NCI-H1694 (cell line): ENCODE measurements at places on chromosomes 4 and X.

DNA sequence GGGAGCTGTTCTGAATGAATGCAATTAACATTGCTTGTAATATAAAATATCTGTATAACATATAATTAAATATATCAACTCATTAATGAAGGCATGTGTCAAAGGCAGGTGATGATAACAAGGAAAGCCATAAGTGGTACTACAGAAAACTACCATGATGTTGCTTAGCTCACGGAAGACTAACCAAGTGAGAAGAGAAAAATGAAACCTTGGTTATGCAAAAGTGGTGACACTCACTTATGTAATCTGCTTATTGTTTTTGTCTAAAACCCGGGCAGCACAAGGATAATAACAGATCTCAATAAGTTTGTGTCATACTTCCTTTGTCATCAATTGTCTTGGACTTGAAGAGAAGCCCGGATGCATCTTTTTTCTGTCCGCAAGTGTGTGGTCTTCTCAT is 156.4 kb downstream of the HS6ST2 start:
- no peak for DNase-seq

GRCh38 chrX:110302975-110303374 is 14.9 kb downstream of the AMMECR1 start:
- DNase-seq = no peak

GRCh38 chrX:11427453-11428071 is 134.3 kb downstream of the AMELX start:
- DNase-seq = no peak

DNA sequence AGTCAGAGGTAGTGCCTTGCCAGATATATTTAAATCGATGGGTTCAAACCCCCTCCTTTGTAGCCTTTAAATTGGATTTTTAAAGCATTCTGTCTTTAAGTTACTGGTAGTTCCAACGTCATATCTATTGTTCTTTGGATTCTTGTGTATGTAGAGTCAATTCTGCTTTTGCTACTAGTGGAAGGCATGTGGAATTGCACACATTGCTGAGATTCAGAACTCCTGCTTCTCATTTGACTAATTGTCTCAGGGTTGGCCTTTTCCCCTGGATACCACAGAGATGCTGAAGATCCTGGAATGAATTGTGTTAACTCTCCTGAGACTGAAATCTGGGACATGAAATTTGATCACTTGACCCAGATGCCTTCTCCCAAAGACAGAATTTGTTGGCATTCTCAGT is 328.3 kb upstream of the RPS6KA3 start:
- DNase-seq = no peak

DNA sequence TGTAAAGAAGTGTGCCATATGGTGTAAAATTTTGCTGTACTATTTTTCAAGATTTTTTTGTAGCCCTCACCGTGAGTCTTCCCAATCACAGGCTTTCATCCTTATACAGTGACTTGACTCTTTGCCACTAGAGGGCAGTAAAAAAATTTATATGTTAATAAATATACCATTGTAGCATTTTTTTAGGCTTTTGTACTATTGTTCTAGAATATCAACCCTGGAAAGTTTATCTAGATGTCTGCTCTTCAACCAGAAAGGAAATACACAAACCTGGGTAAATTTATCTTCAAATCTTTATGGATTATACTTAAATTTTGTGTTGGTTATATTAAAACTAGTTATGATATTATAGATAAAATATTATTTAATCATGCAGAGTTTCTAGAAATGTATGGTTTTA is 235.3 kb downstream of the TENM3 start:
- DNase-seq = peak; percentile 74

DNA sequence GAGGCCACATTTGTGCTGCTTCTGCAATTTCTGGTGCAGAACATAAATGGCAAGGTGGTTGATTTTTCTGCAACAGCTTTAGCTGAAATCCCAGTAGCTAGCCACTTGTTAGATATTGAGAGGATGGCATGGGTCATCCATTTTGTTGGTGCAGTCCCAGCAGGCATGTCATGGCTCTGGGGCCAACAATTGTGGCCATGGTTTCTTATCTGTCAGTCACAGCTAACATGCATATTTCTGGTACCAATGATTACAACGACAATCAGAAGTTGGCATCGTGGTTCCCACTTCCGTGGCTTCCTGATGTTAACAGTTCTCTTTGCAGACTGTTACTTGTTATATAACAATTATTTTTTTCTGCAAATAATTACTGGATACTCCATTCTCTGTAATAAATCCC is 42.8 kb upstream of the PRKG2 start:
- DNase-seq = no peak

DNA sequence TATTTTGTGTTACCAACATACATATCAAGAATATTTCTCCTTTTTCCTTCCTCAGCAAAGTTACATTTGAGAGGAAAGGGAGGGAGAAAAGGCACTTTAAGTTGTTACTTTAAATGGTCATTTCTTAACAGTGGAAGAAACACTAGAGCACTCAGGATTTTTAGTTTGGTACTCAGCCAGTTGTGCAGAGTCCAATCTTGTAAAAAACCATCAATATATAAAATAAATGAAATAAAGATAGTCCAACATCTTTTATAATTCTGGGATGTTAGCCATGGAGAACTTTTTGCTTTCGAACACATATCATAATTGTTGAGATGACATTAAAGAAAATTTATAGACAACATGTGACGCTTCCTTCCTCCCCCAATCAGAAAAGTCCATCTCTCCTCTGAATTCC is 253.8 kb downstream of the QDPR start:
- DNase-seq = no peak

DNA sequence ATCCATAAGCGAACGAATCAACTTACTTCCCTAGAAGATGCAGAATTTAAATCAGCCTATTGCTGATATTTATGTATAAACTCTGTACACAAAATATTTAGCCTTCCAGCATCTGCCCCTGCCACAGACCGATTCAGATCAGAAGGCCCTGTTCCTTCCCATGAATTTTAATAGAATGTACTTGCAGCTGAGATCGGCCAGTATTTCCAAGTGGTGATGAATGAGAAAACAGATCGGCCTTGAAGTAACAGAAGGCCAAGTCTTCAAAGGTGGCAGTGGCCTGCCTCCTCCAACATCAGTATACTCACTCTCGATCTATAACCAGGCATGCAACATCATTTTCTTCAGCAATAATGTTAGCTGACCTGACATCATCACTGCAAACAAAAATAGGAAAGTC is 66.4 kb downstream of the PRKG2 start:
- no peak for DNase-seq

DNA sequence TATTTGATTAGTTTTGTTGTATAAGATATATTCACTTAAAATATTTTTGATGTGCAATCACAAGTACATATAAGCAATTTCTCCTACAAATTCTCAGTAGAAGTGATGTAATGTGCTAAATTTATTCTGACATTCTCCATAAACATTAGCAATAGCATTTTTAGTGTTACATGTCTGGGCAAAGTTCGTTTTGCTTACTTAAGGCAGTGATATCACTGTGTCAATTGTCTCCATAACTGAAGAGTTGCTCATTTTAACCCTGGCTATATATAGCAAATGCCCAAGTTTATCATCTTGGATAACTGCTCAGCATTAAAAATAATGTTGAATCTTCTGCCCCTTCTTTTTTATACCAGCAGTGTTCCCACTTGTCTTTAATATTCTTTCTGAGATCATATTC is 340.0 kb upstream of the NDST4 start:
- no peak for DNase-seq

- no peak for DNase-seq
These were observed 2.4 kb downstream of the CXCR3 start for GRCh38 chrX:71615954-71616353.

- DNase-seq = no peak
These were observed 51.2 kb upstream of the C1QTNF7 start for GRCh38 chr4:15376594-15376993.

DNA sequence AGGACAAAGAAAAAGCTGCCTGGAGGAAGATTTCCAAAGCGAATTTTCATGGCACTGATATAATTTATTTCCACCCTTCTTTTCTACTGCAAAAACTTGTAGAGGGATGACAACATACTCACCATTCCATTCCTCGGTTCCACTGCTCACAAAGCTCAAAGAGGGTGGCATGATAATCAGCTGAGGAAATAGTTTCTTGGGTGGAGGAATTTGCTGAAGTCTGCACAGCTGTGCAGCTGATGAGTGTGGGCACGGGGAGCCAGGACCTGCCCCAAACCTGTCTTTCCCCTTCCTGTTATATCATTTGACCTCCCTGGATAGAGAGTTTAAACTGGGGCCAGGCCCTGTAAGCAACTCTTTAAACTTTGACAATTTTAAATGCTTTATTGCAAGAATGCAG is 160.6 kb downstream of the PACRGL start:
- no peak for DNase-seq

DNA sequence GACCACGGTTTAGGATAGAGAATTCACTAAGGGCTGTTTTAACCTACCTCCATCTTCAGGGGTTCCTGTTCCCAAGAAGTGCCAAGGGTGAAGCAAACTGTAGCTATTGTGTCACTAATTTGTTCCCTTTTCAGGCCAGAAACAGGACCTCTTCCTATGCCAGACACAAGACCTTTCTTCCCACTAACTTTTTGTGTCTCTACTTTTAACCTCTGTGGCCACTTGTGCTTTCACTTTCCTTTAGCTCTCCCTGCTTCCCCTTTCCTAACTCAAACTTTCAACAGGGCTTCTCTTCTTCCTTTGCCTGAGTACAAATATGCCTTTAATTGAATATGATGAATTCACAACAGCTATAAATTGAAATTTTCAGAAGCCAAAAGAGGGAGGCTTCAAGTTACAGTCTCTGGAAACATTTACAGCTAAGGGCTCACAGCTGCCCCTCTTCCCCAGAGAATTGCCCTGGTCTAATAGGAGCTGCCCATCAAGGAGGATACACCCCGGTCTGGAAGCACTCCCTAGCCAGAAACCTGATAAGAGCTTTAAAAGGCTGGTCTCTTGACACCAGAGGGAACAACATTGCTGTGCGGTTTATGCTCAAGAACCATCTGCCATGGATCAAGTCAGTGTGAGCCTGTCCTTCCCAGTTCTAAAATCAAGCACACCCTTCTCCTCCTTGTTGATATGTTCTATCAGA is 61.7 kb upstream of the PLS3 start:
- no peak for DNase-seq

- no peak for DNase-seq
These were observed 10.4 kb downstream of the CCSER1 start for GRCh38 chr4:90137555-90137954.

- no peak for DNase-seq
These were observed 681.5 kb downstream of the ARAP2 start for GRCh38 chr4:35562861-35563260.

DNA sequence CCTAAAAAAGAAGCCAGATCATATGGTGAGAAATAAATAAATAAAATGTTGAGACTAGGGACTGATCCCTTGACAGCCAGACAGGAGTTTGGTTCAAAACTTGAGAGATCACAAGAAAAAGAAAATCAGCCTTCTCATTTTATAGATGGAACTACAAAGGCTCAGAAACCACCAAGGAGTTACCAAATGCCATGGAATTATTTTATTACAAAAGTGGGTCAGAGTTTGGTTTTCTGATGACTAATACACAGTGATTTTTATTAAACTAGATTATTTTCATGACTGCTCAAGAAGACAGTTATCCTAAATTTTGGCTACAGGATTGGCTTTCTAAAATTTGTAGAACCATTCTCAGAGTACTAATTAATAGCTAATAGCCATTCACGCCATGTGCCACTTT is 6.2 kb downstream of the CXCL1 start:
- no peak for DNase-seq

- no peak for DNase-seq
These were observed 39.6 kb downstream of the NUDT11 start for GRCh38 chrX:51456814-51457213.

DNA sequence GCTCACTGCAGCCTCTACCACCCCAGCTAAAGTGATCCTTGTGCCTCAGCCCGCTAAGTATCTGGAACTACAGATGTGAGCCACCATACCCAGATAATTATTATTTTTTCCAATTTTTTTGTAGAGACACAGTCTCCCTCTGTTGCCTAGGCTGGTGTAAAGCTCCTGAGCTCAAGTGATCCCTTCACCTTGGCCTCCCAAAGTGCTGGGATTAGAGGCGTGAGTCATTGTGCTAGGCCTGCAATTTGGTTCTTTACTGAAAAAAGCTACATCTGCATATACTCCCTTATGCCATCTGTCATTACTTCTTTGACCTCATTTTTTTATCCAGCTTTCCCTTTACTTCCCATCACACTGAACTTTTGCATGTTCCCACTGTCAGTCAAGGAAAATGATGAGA is 2012.4 kb upstream of the IGFBP7 start:
- peak; percentile 1 for DNase-seq

DNA sequence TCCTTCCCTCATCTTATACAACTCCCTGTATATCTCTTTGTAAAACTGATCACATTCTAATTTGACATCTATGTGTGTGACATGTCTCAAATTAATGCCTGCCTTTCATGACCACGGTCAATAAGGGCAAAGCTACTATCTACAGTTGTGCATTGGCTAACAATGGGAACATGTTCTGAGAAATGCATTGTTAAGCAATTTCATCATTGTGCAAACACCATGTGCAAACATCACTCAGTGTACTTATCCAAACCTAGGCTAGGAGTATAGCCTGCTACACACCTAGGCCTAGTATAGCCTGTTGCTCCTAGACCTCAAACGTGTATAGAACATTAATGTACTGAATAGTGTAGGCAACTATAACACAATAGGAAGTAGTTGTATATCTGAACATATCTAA is 95.0 kb downstream of the BANK1 start:
- DNase-seq = no peak

DNA sequence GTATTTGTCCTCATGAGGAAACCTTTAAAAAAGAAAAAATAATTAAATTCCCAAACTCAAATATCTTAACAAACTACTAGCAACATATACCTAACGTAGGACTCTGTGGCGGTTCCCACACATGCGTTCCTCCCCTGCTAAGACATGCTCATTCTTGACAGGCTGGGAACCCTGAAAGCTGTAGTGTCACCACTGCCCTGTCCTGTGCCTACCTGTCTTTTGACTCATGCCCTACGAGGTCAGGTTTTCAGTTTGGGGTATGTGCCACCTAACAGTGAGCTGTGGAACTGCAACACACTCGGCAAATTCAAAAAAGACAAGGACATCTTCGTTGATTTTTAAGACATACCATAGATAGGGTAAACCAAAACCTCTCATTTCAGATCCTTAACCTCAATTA is 17.8 kb downstream of the IDS start:
- DNase-seq = no peak

DNA sequence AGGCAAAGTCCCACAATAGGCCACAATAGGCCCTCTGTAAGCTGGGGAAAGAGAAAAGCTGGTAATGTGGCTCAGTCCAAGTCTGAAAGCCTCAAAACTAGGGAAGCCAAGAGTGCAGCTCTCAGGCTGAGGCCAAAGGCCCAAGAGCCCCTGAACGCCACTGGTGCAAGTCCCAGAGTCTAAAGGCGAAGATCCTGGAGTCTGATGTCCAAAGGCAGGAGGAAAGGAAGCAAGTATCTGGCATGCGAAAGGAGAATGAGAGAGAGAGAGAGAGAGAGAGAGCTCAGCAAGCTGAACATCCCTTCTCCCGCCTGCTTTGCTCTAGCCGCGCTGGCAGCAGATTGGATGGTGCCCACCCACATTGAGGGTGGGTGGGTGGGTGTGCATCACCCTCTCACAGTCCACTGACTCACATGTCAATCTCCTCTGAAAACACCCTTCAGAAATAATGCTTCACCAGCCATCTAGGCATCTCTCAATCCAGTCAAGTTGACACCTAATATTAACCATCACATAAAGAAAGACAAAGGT is 30.9 kb upstream of the ELF2 start:
- no peak for DNase-seq

- DNase-seq = no peak
These were observed 244.7 kb downstream of the SLC7A11 start for GRCh38 chr4:137997496-137997895.
